ENCODE measurements at places on chromosomes 2 and 18.
A peak's percentile ranks its signal among the peaks of the same experiment; 100 is the strongest.

DNA sequence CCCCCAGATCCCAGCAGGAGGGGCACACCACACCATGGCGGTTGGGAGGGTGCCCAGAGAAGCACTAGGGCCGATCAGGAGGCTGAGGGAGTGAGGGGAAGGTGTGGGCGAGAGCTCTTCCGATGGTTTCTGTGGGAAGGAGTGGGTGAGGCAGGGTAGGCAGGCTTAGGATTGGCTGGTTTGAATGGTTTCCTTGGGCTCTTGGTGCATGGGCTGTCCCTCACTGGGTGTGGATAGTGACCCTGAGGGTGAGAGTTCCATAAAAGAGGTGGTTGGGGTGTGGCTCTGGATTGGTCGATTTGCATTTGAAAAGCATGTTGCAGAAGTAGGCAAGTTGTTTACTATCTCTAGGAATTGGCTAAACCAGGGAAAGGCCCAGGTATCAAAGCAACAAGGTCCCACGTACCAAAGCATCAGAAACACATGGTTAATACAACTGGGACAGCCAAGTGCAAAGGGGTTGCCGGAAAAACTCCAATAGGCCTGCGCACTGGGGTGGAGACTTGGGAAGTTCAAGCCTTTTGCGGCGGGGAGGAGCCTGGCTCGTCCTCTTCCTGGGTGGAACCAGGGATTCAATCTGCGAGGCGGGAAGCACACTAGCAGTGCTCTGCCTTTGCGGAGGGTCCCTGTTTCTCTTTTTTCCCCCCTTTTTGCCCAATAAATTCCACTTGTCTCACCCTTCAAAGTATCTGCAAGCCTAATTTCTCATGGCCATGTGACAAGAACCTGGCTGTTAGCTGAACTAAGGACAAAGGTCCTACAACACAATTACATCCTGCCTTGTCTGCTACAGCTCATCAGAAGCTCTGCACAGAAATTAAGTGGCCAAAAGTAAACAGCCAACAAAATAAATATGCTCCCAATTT lies 43.2 kb downstream of the IL1R2 start:
- DNase-seq = no peak

DNA sequence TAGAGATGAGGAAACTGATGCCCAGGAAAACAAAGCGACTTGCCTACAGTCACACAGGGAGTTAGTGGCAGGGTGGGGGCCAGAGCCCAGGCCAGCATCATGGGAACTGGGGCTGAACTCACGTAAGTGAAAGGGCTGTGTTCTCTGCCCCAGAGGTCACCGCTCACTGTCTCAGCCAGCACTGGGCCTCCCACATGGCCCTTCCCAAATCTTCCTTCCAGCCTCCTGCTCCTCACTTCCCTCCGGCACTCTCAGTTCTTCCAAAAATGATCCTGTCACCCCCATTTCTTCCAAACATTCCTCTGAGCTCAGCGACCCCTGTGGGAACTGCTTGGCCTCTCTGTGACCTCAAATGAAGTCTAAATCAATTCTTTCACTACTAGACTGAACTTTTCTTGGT lies 90.5 kb upstream of the TMEM247 start:
- DNase-seq = no peak

- no peak for DNase-seq
Measured at GRCh38 chr2:84375020-84375419, 84.1 kb downstream of the SUCLG1 start.

GRCh38 chr2:43209204-43209717 lies 17.1 kb downstream of the ZFP36L2 start:
- no peak for DNase-seq

DNA sequence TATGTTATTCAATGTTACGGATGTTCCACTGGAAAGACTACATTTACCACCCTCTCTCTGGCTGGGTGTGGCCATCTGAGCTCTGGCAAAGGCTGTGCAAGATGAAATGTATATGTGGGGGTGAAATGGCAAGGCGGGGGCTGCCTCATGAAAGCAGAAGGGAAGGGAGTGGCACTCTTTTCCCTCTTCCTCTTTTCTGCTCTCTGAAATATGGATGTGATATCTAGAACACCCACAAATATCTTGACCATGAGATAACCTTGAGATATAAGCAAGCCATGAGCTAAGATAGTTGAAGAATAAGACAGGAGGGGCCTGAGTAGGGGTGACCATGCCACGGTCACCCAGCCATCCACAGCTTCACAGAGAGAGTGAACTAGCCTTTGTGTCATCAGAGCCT lies 367.8 kb upstream of the ID2 start:
- DNase-seq = no peak

DNA sequence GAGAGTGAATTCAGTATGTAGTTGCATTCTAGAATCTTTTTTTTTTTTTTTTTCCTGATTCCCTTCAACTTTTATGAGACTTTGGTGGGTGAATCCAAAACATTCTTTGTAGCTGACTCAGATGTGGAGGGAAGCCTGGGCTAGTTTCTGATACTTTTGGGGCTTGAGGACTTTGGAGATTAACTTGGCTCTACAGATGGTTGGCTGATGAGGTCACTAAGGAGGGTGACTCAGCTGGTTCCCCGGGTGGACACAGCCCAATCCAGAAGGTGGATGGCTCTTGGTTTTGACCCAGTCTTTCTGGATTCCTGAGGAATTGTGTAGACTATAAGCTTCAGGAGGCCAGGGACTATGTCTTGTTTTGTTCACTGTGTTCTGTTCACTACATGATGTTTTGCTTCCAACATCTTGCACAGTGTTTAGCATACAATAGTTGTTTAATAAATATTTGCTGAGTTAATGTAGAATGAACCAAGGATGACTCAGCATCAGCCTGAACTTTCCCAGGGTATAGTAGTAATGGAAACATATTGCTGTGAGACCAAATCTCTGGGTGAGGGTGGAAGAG lies 30.5 kb downstream of the LAMA3 start:
- DNase-seq = no peak

DNA sequence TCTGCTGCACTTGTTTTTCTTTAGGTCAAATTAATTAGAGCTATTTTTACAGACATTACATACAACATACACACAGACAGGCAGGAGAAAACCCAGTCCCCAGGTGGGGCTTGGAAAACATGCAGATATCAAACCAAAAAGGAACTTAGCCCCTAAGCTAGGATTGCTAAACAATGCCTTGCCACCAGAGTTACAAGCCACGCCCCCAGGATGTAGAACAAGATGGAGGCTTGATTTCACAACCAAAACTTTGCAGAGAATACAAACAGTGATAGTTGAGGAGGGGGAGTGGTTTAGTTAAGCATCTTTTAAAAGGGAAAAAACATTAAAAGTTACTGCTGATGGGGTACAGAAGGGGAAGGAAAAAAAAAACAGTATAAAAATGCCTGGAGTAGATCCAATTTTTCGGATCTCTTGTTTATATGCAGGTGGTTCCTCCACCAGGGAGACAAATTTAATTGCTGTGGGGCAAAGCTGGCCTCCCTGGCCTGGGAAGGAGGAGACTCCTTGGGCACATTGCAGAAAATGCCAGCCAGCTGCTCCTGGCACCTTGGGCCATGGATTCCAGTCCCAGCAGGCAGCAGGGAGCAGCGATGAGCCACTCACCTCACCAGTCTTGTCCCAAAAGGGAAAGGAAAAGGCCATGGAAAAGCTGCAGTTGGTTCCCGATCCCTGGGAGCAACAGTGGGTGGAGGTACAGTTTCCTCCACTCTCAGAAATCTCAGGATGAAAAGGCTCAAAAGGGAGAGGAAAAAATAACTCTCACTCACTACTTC lies 348.4 kb upstream of the REG3G start:
- DNase-seq = no peak

- DNase-seq = no peak
Measured at GRCh38 chr18:12996661-12997292, 5.6 kb downstream of the CEP192 start.

- DNase-seq = no peak
Measured at GRCh38 chr18:55245211-55245614, 286.0 kb upstream of the CCDC68 start.

GRCh38 chr18:292271-292670 lies 24.4 kb upstream of the THOC1 start:
- DNase-seq = no peak

DNA sequence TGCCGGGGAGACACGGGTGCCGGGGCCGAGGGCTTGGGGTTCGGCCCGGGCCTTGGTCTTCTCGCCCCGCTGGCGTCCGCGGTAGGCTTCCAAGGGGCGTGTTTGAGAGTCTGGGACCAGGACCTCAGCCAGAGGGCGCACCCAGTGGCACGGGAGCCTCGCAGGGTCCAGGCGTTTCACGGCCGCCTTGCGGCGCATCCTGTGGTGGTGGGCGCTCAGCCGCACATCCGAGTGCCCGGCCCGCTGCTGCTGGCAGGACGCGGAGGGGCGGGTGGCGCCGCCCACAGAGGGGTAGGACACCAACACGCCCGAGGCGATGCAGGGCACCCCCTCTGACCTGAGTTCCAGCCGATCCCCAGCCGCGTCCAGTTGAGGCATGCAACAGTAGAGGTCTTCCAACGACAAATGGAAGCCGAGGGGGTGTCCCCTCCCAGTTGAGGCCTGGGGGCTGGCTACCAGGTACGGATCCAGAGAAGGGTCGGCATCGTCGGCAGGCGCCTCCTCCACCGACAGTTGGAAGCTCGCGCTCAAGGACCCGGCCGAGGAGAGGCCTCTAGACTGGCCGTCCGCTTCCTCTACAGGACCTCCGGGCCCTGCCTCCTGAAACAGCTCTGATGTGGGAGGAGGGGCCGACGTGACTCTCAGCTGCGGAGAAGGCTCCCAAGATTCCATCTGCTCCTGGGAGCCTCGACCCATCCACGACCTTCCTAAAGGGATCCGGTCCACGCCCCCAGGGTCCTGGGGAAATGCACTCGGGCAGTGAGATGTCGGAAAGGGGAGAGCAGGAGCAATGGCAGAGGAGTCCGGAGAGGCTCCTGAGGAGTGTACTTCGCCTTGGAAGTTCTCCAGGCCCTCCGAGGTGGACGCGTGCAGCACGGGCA lies 6.3 kb downstream of the C2orf81 start:
- no peak for DNase-seq

DNA sequence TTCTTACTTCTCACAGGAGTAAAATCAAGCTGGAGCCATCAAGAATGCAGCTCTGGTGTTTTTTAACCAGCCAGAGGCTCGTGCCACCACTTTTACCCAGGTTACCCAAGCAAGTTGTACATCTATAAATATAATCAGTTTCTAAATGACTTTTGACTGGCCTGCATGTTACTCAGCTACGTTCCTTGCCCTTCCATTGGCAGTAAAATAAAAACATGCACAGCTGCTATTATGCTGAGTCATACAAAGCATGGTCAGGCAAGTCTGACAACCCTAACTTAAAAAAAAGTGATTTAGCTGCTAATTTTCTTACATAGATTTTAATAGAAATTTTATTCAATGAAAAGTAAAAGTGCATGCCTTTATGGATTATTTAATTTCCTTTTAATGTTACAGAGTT lies 111.7 kb upstream of the CSRNP3 start:
- no peak for DNase-seq

GRCh38 chr18:48878471-48878870 lies 72.3 kb downstream of the SMAD7 start:
- DNase-seq = no peak

- no peak for DNase-seq
Measured at GRCh38 chr18:2412996-2413751, 158.1 kb downstream of the METTL4 start.

DNA sequence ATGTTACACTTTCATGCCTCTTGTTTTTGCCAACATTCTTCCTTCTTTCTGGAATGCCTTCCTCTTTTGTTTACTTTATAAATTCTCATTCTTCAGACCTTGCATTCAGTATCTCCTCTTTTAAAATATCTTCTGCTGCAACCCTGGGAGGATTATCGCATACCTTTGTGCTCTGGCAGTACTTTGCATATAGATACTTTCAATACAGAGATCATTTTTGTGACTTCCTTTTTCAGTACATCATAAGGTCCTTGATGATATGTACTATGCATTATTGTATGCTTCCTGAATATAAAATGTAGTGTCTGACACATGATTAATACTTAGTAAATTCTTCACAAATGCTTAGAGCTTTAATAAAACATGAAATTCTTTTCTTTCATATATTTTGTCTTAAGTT lies 538.7 kb downstream of the TRIB2 start:
- no peak for DNase-seq

DNA sequence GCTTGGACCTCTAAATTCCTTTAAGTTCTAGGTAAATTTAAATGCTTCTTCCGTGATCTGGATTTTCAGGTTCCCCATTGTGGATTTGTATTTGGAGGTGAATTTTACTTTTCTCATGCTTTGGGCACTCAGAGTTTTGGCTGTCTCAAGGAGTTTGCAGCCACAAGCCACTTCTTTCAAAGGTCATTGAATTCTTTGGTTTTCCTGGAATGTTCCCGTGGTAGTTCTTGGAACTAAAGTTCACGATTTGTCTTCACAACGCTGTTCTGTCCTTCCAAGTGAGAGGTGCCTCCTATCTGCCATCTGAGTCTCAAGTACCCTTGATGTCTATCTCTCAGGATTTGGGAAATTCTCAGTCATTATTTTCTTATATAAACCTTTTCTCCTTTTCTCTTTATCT lies 1438.7 kb upstream of the ZEB2 start:
- no peak for DNase-seq

- DNase-seq = no peak
Measured at GRCh38 chr2:74297391-74297790, 45.8 kb downstream of the SLC4A5 start.

- no peak for DNase-seq
Measured at GRCh38 chr18:11981543-11982366, 448 bp downstream of the IMPA2 start.

GRCh38 chr2:39513641-39514094 lies 76.6 kb upstream of the MAP4K3 start:
- peak; percentile 69 for DNase-seq

- DNase-seq = no peak
Measured at GRCh38 chr2:183072177-183072576, 6.4 kb upstream of the DUSP19 start.

DNA sequence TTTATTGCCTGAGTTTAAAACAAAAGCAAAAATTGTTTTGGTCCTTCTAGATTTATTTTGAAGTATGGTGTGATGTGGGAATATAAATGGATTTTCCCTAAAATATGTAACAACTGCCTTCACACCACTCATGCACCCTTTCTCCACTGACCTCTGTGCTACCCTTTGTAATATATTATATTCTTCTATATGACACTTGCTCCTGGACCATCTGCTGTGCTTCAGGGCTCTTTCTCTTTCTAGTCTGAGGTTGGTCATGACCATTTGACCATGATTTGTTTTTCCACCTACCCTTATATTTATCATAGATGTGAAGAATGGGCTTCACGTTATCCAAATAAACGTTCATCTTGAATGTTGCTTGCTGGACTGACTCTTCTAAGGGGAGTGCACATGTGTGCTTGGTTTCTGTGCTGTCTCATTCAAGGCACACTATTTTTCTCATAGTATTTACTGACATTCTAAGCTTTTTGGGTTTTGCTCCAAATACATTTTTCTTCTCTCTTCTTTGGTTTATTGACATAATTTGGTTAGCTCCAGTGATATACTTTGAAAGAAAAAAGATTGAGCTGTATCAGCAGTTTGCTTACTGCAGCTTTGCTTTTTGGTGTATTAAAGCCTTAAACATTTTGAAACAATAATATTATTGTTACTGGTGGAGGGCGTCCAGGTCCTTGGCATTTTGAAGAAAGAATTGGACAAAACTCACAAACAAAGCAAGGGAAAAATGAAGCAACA lies 61.8 kb downstream of the VWA3B start:
- no peak for DNase-seq

- DNase-seq = no peak
Measured at GRCh38 chr18:2914185-2914880, 67.5 kb downstream of the EMILIN2 start.

GRCh38 chr2:101961338-101962191 lies 30.2 kb upstream of the IL1R2 start:
- DNase-seq = no peak

- DNase-seq = no peak
Measured at GRCh38 chr2:182548031-182548950, 121.5 kb upstream of the PDE1A start.
